Stimulated activated CD8-positive, alpha-beta memory T cell treated with anti-CD3 and anti-CD28 coated beads, Interleukin-7, amount 100 ng/mL, for 24 hours (primary cell): ENCODE measurements at places on chromosomes 4 and X.

DNA sequence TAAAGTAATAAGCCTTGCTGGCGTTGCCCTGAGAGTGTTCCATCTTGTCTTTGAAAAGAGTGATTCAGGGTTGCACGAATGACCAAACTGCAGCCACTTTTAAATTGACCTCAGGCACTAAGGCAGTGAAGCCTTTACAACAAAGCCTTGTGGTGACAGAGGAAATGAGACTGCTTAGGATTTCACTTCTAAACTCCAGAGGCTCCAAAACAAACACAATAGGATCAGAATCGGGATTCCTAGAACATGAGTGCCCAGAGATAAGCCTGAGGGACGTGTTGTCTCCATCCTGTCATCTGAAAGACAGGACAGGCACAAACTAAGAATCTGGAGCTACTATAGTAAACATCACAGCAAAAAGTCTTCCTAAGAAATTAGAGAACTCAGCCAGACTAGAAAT is 405.2 kb downstream of the PPARGC1A start:
- no peak for DNase-seq

- no peak for DNase-seq
Observed at GRCh38 chrX:69139516-69139915, 25.7 kb downstream of the PJA1 start.

- no peak for DNase-seq
Observed at GRCh38 chrX:72306851-72307645, 1.3 kb upstream of the CITED1 start.

- DNase-seq, result no peak
Observed at GRCh38 chrX:40406330-40406859, 174.4 kb upstream of the ATP6AP2 start.

GRCh38 chr4:78876568-78877320 is 62.5 kb downstream of the PAQR3 start:
- no peak for DNase-seq

DNA sequence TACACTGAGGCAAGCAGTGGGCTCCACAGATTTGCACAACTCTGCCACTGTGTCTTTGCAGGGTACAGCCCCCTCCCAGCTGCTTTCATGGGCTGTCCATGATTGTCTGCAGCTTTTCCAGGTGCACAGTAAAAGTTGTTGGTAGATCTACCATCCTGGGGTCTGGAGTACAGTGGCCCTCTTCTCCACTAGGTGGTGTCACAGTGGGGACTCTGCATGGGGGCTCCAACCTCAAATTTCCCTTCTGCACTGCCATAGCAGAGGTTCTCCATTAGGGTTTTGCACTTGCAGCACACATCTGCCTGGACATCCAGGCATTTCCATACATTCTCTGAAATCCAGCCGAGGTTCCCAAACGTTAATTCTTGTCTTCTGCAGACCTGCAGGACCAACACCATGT is 1002.3 kb downstream of the FAM133A start:
- DNase-seq, result no peak

DNA sequence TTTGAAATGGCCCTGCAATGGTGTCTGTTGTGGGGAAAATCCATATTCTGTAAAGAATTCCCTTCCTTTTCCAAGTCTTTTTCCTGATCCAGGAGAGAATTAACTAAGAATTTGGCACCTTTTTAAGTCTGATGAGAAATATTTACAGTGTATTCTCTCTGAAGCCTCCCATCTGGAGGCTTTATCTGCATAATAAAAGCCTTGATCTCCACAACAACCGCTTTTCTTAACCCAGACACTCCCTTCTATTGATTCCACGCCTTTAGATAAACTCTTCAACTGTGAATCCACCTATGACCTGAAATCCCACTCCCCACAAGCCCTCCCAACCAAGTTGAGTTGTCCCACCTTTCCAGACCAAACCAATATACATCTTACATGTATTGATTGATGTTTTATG is 43.1 kb upstream of the TMPRSS11E start:
- DNase-seq, result no peak

GRCh38 chr4:169092889-169093522 is 83.0 kb upstream of the CBR4 start:
- DNase-seq, result no peak

DNA sequence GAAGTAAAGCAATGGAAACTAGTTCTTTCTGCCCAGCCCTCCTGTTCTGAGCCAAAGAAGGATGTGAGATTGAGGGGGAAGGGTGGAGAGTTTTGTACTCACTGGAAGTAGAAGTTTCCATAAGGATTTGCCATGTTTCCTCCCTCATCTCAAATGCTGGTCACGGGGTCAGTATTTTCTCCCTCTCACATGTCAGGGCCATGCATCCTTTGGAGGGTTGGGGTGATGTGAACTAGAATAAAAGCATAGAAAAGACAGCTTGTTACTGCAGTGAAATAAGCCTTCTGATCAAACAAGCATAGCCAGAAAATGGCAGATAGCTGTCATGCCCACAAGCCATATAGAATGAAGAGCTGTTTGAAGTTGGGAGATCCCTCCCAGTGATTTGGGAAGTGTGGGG is 79.7 kb downstream of the KIT start:
- DNase-seq, result no peak

DNA sequence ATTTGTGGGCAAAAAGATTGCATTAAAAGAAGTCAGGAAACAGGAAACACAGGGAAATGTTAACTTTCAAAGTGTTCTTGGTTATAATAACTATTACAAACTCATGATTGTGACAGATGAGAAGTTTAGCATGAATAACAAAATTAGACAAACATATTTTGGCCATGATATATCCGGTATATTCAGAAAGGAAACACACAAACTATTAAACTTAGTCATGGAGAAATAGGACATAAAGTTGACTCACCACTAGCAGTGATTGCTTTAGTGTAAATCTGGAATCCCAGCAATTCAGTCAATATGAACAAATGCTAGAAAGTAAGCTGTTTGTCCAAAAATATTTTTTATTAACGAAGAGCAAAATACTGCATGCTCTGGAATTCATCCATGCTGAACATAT is 1299.9 kb downstream of the C4orf33 start:
- DNase-seq, result no peak

DNA sequence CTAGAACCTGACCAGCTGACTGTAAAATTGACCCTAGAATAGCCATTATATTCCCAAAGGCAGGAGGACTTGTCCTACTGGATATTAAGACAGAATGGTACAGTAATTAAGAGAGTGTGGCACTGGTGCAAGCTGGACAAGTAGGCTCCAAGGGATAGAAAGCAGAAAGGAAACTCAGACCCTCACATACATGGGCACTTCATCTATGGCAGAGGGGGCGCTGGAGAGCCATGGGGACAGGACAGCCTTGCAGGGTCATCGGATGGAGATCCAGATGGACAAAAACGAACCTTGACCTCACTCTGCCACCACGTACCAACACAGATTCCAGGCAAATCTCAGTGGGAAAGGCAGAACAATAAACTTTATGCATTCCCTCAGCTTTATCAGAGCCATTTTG is 40.6 kb downstream of the GAB3 start:
- no peak for DNase-seq

- no peak for DNase-seq
Observed at GRCh38 chr4:7464259-7464655, 29.5 kb upstream of the PSAPL1 start.
